ENCODE measurements at places on chromosomes 3 and 15. TPM values are rescaled to one million over a fixed set of nuclear protein-coding genes. Genes with fewer than 3 reads are reported as not detected.

The CLDN1 gene
- total RNA-seq, result not detected

The SMCO1 gene
- not detected for total RNA-seq

The SLC12A1 gene
- not detected for total RNA-seq

The CPNE4 gene
- not detected for total RNA-seq

The TYRO3 gene
- 9.8 TPM for total RNA-seq

The EXD1 gene
- not detected for total RNA-seq

Measured in aortic smooth muscle cell (primary cell).